Foreskin fibroblast (primary cell): ENCODE measurements at places on chromosomes 5 and 9.

GRCh38 chr5:23684103-23684502 is 176.7 kb downstream of the PRDM9 start:
- DNase-seq, result no peak

- no peak for DNase-seq
Observed at GRCh38 chr5:148746826-148747535, 79.4 kb upstream of the ADRB2 start.

DNA sequence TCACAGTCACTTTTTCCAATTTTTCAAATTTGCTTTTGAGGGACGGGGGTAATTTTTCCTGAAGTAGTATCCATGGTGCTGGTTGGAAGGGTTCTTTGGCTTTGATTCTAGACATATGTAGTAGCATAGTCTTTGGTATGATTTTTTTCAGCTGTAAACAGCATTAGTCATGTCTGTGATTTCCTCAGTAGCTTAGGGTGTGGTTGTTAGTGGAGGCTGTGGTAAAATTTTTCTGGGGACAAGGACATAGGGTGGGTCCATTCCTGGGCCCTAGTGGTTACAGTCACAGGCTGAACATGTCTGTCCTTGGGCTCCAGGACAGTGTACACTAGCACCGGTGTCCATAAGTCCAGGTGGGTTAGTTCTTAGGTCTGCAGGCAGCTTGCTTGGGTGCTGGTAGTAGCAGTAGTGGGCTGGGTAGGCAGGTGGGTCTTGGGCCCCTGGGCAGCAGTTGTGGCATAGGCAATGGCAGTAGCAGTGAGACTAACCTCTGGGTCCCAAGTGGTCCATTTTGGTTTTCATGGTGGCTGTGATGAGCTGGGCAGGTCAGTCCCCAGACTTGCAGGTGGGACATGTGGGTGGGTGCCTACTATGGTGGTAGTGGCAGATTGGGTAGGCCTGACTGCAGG is 100.0 kb upstream of the CXCL14 start:
- DNase-seq, result no peak

GRCh38 chr5:125696762-125697161 is 726.4 kb upstream of the GRAMD2B start:
- peak; percentile 94 for DNase-seq

DNA sequence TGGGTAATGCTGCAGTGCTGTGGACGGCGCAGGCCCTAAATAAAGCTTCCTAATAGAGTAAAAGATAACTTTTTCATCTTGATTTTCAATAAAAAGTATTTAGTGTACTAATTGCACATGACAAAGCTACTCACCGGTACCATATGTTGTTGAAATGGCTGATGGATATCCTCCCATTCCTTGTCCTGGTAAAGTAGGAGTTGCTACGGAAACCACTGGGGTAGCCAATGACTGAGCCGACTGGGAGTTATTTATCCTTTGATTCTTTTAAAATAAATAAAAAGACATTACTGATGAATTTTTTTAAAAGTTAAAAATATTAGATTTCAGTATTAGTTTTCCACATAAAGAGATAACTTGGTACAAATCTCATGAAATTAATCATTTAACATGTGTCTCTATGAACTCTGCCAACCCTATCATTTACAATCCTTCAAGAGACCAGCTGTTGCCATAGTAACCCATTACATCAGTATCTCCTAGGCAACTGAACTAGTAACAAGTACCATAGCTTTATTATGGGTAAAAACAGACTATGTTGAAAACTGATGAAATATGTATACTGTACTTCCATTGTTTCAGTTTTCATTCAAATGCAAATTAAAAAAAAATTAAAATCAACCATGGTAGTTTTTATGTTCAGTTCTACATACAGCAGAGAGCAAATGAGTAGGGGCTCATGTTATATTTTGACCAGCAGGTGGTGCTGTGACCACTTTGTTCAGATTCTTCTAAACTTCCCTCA is 153.7 kb downstream of the MEF2C start:
- peak; percentile 86 for DNase-seq
